ENCODE measurements at places on chromosomes 6 and 20.

DNA sequence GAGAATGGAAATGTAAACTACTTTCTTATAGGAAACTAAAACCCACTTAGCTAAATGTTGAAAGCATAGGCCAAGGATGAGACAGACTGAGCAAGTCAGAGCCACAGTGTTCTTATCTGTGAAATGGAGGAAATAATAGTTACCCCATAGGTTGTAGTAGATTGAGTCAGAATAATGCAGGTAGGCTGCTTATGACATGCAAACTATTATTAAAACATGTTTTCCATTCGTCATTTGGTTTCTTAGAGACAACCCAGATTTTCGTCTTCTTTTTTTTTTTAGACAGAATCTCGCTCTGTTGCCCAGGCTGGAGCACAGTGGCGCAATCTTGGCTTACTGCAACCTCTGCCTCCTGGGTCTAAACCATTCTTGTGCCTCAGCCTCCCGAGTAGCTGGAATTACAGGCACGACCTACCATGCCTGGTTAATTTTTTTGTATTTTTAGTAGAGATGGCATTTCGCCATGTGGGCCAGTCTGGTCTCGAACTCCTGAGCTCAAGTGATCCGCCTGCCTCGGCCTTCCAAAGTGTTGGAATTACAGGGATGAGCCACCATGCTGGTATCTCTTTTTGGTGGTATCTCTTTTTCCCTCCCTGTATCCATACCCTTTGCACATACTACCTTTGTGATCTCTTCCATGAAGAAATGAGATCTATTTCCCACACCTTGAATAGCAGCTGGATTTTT, 196.5 kb upstream of the ZNF217 start:
- DNase-seq: no peak

DNA sequence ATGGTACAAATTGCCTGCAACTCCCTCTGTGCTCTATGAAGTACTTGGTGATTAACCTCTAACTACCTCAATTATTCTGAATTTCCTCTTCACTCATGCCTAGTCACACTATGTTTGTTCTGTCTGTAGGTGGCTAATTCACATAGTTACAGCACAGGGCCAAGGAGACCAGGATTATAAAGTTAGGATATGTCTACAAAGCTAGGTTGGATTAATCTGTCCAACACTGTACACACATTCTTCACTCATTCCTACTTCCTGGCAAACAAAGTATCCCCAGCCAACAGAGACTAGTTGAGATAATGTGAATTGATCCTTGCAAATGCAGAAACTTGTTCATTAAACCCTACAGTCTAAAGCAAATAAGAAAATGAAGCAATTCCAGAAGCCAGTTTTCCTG, 269.8 kb downstream of the HACE1 start:
- DNase-seq: no peak

DNA sequence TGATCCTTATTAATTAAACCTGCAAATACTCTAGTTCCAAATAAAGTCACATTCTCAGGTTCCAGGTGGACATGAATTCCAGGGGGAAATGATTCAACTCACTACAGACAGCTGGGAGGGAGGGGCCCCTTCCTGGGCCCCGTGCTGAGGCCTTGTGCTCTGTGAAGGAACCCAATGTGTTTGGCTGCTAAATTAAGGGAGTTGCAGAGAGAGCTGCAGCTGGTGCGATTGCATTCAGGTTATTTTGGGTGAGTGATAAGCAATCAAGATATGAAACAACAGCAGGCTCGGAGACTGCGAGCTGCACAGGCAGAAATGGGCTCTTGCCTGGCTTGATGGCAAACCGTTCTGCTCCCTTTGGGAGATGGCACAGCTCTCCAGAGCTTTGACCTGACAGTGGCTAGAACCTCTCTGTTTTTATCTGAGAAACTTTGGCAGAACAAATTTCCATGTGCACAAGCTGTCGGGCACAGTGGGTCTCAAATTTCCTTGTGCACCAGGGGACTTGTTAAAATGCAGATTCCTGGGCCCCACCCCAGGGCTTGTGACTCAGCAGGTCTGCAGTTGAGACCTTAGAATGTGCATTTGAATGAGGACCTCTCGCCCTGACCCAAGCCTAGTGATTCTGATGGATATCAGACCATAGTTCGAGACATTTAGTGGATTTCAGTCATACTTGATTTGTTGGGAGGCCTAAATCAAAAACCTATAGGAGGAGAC, 9.8 kb downstream of the MAPK13 start:
- DNase-seq: no peak

DNA sequence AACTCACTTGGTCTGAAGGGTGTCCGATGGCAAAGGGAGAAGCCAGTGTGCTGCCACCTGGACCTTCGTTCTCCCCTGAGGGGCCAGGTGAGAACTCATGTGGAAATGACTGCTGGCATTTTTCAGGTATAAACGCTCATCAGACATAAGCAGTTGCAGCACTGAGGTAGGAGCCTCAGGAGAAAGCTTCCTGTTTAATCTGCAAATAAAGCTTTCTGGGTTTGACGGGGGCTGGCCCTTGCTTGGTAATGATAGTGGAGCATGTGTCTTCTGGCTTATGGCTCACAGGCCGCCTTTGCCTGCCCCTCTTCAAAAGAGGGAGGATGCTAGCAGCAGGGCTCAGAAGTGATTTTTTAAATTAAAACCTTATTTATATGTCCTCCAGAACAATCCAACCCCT, 122.1 kb upstream of the SLC24A3 start:
- no peak for DNase-seq

- no peak for DNase-seq
These were observed 318.5 kb upstream of the JARID2 start for GRCh38 chr6:14927398-14927797.

- no peak for DNase-seq
These were observed 165.0 kb upstream of the JARID2 start for GRCh38 chr6:15080895-15081294.

- DNase-seq: no peak
These were observed 1.4 kb downstream of the MPC1 start for GRCh38 chr6:166381381-166381732.

All from endothelial cell (in vitro differentiated cells).